Tibial nerve (tissue), 4 donors: ENCODE measurements at places on chromosomes 4 and X. TPM values are rescaled to one million over a fixed set of nuclear protein-coding genes. Genes with fewer than 3 reads are reported as not detected.

HS3ST1 gene
- 0.21 TPM for total RNA-seq

CT45A10 gene
- not detected for total RNA-seq

ARHGAP6 gene
- 32.9 TPM for total RNA-seq

GRK4 gene
- total RNA-seq = 9.6 TPM

TEX13B gene
- total RNA-seq = not detected

ARHGAP36 gene
- not detected for total RNA-seq

SMR3B gene
- total RNA-seq = not detected

PFKFB1 gene
- total RNA-seq = 2.4 TPM

DNA sequence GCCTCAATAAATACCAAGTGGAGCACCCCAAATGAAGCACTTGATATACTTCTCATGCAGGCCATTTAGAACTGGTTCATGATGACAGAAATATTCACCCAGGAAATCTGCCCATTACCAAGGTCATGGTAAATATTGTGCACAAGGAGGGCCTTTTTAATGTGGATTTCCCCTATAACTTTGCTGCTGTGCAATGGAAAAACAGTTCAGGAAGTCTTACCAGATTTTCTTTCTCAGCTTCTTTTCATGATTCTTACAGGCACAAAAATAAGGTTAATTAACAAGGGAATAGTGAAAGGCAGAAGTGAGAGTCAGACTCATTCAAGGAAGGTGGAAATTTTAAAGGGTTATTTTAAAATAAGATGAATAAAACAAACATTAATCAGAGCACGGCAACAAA lies 904.3 kb upstream of the GRIA3 start:
- no peak for DNase-seq

- no peak for DNase-seq
These were observed 37.8 kb downstream of the SNX25 start for GRCh38 chr4:185247151-185247550.

GRCh38 chr4:185332575-185333464 lies 62.9 kb downstream of the LRP2BP start:
- DNase-seq = no peak

- DNase-seq = no peak
These were observed 64.5 kb downstream of the STOX2 start for GRCh38 chr4:183969596-183969995.

- no peak for DNase-seq
These were observed 24.3 kb downstream of the GAK start for GRCh38 chr4:907691-908425.

GRCh38 chrX:118353081-118353850 lies 7.4 kb downstream of the WDR44 start:
- no peak for DNase-seq

GRCh38 chrX:8657883-8658282 lies 74.1 kb downstream of the ANOS1 start:
- DNase-seq = no peak

GRCh38 chr4:31083456-31083855 lies 363.3 kb downstream of the PCDH7 start:
- no peak for DNase-seq

DNA sequence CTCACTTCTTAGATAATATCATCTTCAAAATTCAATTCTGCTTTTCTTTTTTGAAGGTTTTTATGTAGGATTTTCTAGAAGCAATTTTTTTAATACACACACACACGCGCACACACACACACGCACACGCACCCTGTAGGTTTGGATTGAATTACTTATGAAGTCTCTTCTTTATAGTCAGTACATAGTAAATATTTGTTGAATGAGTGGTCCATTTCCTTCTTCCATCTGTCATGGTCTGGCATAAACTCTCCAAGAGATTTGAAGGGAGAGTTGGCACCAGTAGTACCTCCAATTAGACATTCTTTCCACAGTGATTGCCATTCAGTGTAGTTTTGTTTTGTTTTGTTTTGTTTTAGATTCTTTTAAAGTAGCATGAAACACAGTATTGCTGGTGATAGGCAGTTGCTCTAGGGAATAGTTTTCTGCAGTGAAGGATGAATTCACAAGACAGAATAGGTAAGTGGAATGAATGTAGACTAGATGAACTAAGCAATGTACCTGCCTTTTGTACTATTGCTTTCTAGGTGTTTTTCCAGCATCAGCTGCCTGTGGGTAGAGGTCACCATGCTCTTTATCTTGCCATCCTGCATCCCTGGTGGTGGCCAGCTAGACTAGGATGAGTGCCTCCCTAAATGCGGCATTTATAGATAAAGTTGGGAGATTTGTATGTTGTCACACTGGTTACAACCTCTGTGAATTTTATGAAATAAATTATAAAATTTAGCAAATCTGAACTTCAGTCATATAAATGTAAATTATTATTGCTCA lies 20.5 kb downstream of the PDLIM5 start:
- DNase-seq = no peak

DNA sequence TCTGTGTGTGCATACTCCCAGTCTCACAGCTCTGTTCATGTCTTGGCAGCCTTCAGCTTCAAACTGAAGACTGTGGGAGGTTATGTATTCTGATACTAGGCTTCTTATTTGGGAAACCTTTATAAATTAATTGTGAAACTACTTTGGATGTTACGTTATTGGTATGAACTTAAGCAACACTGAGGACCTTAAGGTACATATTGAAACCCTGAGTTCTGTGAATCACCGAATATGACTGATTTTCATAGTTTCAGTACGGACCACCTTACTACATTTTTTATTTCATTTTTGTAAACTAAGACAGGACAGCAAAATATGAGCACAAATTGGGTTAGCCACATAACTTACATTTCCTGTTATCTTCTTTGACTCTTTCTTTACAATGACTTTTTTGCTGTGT lies 498.4 kb downstream of the PDGFC start:
- DNase-seq = no peak

DNA sequence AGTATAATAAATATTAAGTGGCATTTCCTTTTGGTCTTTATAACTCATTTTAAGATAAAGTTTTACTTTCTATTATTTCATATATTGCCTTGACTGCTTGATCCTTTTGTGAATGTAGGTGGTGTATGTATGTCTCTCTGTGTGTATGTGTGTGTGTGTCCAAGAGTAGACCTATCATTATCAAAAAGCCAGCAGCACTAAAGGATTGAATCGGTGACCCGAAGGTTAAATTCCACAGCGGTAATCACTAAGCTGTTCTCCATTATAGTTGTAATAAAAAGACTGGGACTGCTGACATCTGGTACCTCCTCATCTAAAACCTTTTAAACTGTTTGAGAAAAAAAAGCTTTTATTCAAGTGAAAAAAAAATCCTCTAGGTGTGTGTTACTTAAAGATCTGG lies 1014.8 kb downstream of the PCDH7 start:
- no peak for DNase-seq

- no peak for DNase-seq
These were observed 459.8 kb downstream of the FSTL5 start for GRCh38 chr4:161704040-161704439.

GRCh38 chr4:48914311-48914710 lies 7.7 kb upstream of the OCIAD2 start:
- no peak for DNase-seq

GRCh38 chr4:576245-576821 lies at the start of gene TMEM271:
Gene TMEM271 (minus strand): TSS chr4:576295. CDS start chr4:576062, 233 bp downstream.
- no peak for DNase-seq

DNA sequence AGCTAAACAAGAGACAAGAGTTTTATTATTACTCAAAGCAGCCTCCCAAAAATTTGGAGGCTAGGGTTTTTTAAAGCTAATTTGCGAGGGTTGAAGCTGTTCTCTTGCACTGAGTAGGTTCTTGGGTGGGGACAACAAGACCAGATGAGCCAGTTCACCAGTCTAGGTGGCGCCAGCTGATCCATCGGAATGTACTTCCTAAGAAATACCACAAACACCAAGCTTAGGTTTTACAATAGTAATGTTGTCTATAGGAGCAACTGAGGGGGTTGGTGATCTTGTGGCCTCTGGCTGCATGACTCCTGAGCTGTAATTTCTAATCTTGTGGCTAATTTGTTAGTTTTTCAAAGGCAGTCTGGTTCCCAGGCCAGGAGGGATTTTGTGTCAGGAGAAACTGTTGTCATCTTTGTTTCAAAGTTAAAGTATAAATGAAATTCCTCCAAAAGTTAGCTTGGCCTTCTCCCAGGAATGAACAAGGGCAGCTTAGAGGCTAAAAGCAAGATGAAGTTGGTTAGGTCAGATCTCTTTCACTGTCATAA lies 130.6 kb downstream of the SLC7A11 start:
- no peak for DNase-seq

DNA sequence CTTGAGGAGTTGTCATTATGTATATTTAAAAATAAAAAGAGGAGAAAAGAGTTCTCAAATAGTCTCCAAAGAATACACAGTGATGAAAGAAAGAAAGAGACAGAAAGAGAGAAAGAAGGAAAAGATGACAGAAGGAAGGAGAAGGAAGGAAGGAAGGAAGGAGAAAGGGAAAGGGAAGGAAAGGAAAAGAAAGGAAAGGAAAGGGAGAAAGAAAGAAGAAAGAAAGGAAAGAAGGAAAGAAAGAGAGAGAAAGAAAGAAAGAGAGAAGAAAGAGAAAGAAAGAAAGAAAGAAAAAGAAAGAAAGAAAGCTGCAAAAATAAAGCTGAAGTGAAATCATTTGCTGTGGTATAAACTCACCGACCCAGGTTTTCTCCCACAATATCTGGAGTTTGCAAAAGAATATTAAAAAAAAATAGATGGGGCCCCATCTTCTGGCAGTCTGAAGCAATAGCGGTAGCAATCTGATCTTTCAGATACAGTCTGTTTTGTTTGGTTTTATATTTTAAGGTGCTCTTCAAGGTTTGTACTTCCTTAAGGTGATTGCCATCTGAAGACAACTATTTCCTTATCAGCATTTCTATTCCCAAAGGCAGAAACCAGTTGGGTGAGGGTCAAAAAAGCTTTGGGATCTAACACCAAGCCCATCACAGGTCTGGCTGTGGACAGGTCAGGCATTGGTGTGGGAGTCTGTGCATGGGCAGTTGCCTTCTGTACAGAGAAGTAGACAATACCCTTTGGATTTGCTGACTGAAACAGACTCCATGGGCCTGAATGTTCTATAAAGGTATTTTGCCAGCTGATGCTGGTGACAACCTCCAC lies 160.4 kb downstream of the CPEB2 start:
- DNase-seq = no peak

- no peak for DNase-seq
These were observed 3.3 kb downstream of the ZDHHC9 start for GRCh38 chrX:129840344-129840743.

- no peak for DNase-seq
These were observed 548.1 kb upstream of the HS3ST1 start for GRCh38 chr4:11976726-11977263.

GRCh38 chr4:56512166-56512565 lies 6.6 kb downstream of the ARL9 start:
- no peak for DNase-seq

DNA sequence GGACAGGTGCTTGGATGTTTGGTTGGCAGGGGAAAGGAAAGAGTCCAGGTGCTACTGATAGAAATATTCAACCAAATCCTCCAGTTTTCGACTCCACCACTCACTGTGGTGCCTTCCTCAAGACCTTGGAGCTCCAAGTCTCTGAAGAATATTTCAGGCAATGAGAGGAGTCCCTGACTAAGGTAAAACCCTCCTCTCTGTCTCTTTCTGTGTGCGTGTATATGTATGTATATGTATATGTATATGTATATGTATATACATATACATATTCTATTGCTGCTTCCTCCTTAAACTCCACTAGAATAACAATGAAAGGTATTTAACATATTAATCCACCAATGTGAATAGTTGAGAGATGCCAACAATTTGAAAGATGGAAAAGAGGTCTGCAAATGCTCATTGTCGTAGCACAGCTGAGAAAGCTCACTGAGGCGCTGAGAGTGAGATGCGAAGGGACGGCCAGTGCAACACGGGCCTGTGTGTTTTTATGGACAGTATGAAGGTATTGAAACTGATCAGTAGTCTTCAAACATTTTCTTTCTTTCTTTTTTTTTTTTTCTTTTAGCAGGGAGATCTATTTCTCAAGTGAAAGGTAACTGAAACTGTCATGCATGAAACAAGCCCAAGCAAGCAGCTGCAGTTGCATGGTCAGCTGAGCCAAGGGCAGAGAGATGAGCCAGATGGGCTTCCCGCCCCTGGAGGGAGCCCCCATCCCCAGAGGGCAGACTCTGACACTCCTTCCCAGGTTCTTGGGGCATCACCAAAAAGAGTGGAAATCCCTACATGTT lies 41.1 kb upstream of the HS3ST1 start:
- DNase-seq = no peak
